ENCODE measurements at places on chromosomes 2 and 18.

GRCh38 chr2:162344617-162344950 is 652 bp downstream of the GCA start:
- no peak for DNase-seq

GRCh38 chr2:47870641-47871540 is 35.4 kb downstream of the FBXO11 start:
- no peak for DNase-seq

DNA sequence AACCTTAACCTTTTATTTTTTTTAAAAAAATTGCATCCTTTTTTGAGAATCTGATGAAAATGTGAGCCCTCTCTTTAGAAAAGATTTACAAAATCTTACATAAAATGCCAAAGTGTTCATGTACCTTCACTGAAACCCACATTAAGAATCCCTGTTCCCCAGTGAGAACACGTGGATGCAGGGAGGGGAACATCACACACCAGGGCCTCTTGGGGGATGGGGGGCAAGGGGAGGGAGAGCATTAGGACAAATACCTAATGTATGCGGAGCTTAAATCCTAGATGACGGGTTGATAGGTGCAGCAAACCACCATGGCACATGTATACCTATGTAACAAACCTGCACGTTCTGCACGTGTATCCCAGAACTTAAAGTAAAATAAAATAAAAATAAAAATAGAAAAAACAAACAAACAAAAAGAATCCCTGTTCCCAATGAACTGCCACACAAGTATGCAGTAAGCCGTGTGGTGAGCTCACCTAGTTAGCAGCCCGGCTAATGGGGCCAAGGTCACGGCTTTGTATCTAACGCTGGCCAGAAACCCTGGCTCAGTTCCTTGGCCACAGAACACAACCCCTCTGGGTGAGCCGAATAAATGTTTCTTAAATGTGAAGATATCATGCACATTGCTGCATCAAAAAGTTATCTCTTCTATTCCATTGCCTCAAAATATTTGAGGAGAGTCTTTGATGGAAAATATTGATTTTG is 41.4 kb downstream of the CHST9 start:
- DNase-seq, result peak; percentile 79

- no peak for DNase-seq
Observed at GRCh38 chr2:146986161-146986560, 858.7 kb upstream of the ACVR2A start.

GRCh38 chr2:15748736-15749323 is 157.2 kb downstream of the DDX1 start:
- DNase-seq, result no peak

- no peak for DNase-seq
Observed at GRCh38 chr18:12423820-12424219, 16.1 kb downstream of the PRELID3A start.

- no peak for DNase-seq
Observed at GRCh38 chr18:1652018-1652417, 747.3 kb downstream of the ADCYAP1 start.

DNA sequence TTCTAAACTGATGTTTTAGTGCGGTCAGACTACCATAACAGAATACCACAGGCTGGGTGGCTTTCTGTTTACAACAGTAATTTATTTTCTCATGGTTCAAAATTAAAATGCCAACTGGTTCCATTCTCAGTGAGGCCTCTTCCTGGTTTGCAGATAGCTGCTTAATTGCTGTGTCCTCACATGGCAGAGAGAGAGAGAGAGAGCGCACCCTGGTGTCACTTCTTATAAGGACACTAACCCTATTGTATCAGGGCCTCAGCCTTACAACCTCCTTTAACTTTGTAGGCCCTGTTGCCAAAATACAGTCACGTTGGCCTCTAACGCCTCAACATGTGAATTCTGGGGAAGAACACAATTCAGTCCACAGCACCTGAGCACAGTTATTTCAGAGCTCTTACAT is 37.5 kb upstream of the ZNF385B start:
- no peak for DNase-seq

GRCh38 chr2:173884025-173884802 is 81.0 kb downstream of the SP3 start:
- peak; percentile 46 for DNase-seq

DNA sequence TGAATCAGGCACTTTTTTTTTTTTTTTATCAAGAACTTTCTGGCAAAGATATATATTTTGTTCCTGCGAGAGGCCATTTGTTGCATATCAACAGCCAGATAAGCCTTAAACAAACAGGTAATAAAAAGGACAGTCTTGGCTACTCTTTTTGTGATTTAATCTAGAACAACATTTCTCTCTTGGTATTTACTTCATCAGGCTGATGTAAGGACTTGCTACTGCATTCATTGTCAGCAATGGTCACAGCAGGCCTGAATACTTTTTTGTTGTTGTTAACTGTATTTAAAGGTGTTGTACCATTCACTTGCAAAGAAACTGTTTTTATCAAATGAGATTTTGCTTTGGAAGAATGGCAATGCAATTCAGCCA is 683.8 kb downstream of the IRS1 start:
- no peak for DNase-seq

DNA sequence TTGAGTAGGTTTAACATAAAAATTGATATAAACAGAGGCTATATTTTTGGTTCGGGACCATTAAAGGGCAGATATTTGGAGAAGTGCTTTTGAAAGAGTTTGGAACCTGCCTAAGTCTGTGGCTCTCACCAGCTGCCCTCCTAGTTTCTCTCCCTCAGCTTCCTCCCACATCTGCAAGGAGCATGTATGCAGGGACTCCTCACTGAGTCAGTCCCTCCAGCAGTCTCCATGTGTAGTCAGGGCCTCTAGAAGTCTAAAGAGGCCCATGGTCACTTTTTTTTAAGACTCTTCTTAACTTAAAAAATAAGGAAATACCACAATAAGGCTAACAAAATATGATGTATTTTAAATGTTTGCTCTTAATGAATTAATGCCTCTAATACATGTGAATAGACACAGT is 220.0 kb upstream of the TANK start:
- no peak for DNase-seq

DNA sequence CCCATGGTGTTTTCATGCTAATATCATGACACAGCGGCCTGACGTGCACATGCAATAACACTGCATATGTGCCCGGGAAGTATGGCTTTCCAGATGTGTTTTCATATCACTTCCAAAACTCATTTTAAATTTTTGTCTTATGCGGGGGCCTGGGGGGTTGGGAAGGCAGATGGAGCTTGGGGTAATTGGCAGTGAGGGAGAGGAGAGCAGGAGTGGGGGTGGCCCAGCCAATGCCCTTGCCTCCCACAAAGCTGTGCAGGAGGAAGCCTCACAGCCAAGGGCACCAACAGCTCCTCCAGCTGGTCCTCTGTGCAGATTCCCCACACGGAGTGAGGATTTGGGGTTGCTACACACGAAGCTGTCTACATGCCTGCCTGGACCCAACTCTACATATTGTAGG is 805.2 kb downstream of the GALR1 start:
- DNase-seq, result no peak

GRCh38 chr2:236744716-236745115 is 175.1 kb downstream of the ACKR3 start:
- DNase-seq, result no peak

DNA sequence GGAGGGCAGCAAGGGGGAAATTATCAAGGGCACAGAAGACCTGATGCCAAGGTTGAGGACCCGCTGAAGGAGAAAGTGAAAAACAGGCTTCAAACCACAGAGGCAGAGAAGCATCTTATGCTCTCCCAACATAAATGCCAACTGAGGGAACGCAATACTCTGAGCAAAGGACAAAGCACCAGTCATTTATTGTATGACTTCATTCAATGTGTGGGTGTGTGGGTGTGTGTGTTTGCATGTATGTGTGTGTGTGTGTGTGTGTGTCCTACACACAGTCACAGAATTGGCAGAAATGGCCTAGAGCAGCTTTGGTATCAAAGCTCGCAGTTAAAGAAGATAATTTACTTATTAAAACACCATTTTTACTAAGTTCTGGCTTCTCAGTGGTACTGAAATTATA is 51.4 kb downstream of the UXS1 start:
- no peak for DNase-seq

DNA sequence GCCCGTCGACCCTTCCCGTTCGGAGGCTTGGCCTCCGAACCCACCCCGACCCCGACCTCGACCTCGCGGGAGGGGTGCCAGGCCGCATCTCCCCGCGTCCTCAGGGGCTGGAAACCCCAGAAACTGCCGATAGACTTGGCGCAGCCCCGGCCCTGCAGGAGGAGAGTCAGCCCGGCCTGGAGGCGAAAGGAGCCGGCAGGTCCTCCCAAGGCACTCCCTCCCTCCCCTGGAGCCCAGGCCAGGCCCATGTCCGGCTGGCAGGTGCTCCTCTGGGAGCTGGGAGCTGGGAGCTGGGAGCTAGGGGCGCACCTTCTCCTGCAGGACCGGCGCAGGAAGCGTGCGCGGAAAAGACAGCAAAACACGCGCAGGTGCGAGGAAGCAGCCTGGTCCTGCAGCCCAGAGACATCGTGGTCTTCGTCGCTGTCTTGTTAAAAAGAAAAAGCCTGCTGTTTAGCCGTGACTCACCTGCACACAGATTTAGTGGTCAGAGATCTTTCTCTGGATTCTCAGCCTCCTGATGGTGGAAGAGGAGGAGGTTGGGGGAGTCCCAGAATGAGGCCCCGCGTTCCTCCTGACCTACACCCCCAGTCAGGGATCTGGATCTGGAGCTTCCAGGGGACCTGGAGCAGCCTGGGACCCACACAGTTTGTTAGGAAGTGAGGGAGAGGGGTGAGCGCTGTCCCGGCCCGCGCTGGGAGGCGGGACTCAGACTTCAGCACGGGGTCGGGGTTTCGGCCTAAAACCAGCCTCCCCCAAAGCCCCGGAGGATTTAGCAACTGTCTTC is 660 bp upstream of the MBP start:
- DNase-seq, result no peak

- no peak for DNase-seq
Observed at GRCh38 chr2:132426033-132426432, 9.4 kb downstream of the GPR39 start.

DNA sequence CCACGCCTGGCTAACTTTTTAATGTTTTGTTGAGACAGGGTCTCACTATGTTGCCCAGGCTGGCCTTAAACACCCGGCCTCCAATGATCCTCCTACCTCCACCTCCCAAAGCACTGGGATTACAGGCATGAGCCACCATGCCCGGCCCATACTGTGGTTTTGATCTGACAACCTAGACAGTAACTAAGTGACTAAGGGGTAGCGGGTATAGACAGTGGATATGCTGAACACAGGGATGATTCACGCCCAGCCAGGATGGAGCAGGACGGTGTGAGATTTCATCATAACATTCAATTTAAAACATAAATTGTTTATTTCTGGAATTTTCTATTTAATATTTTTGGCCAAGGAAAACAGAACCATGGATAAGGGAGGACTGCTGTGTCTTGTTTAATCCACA is 36.0 kb upstream of the YPEL5 start:
- DNase-seq, result no peak

DNA sequence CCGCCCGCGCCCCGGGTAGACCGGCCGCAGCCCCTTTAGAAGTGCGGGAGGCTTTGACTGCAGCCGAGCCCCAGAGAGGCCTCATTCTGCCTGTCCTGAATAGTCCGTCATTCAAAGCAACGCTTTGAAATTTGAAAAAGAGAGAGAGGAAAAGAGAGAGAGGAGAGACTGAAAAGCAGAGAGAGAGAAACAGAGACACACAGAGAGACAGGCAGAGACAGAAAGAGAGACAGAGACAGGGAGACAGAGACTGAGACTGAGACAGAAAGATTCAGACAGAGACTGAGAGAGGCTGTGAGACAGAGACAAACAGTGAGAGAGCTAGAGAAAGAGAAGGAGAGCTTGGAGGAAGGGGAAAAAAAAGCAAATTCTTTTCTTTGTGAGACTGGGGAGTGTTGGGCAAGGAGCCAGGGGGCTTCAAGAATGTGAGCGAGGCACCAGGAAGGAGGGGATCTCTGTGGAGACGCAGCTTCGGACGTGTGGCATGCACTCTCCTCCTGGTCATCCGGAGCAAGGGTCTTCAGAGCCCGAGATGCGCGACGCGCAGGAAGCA is 73.1 kb downstream of the MYCN start:
- DNase-seq, result no peak

GRCh38 chr18:58344861-58345463 is 283.9 kb downstream of the ALPK2 start:
- no peak for DNase-seq

DNA sequence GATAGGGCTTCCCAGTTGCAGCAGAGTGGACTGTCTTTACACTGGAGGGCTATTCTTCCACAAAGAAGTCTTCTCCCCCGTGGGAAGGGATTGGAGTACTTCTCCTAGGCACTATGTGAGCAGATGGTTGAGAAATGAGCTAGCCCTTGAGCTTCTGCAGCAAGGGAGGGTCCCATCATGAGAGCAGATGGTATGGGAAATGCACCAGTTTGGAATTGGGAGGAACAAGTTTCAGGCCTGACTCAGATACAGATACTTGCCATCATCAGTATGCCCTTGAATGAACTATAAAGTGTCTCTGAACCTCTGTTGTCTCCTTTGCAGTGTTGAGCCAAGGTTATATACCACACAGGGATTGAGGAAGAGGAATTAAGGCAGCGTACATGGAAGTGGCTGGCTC is 757.4 kb downstream of the RNF144A start:
- DNase-seq, result no peak

GRCh38 chr2:177474301-177474700 is 81.7 kb downstream of the AGPS start:
- DNase-seq, result no peak
